ENCODE measurements at places on chromosomes 3 and 15.

GRCh38 chr3:9414826-9415225 is 17.4 kb downstream of the SETD5 start:
- DNase-seq, result no peak

DNA sequence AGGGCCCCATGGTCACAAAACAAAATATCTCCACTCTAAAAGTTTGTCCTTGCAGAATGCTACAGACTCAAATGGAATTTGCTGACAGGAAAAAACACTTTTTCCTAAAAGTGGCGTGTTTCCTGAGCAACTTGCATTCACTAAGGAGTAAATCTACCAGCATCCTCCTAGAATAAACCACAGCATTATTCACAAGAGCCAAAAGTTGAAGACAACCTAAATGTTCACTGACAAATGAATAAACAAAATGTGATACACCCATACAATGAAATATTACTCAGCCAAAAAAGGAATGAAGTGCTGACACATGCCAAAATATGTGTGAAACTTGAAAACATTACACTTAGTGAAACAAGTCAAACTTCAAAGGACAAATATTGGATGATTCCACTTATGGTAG is 28.9 kb downstream of the ITGB5 start:
- DNase-seq, result no peak

GRCh38 chr3:195155570-195156241 is 115.3 kb downstream of the XXYLT1 start:
- no peak for DNase-seq

DNA sequence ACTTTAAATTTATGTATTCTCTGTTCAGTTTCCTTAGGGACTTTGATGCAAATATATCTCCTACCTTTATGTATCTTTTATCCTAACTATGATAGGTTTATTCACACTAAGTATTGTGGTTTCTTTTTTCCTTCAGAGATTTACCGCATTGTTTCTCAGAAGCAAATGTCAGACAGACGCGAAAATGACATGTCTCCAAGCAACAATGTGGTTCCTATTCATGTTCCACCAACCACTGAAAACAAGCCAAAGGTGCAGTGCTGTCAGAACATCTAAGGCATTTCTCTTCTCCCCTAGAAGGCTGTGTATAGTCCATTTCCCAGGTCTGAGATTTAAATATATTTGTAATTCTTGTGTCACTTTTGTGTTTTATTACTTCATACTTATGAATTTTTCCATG is 18.3 kb downstream of the RAB11A start:
- DNase-seq, result no peak

GRCh38 chr15:25244731-25245585 is 193.9 kb downstream of the UBE3A start:
- DNase-seq, result no peak

GRCh38 chr3:87837076-87837475 is 221.7 kb downstream of the CGGBP1 start:
- DNase-seq, result no peak

GRCh38 chr3:64094713-64095079 is 71.4 kb upstream of the PSMD6 start:
- DNase-seq, result no peak

- no peak for DNase-seq
Observed at GRCh38 chr3:10511809-10512494, 6.6 kb upstream of the ATP2B2 start.

DNA sequence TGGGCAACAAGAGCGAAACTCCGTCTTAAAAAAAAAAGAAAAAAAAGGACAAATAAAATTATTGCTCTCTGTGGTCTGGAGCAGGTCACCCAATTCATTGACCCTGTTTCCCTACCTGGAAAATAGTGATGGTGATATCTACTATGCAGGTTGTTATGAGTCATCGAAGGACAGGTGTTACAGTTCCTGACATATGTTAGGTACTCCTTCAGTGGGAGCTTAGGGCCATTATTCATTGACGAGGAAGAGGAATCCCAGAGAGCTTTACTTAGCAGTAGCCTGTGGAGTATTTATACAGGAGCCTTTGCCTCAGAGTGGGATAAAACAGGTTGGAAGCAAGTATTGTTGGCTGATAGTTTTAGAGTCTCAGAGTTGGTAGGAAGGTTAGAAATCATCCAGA is 74.5 kb downstream of the SLC7A14 start:
- no peak for DNase-seq

DNA sequence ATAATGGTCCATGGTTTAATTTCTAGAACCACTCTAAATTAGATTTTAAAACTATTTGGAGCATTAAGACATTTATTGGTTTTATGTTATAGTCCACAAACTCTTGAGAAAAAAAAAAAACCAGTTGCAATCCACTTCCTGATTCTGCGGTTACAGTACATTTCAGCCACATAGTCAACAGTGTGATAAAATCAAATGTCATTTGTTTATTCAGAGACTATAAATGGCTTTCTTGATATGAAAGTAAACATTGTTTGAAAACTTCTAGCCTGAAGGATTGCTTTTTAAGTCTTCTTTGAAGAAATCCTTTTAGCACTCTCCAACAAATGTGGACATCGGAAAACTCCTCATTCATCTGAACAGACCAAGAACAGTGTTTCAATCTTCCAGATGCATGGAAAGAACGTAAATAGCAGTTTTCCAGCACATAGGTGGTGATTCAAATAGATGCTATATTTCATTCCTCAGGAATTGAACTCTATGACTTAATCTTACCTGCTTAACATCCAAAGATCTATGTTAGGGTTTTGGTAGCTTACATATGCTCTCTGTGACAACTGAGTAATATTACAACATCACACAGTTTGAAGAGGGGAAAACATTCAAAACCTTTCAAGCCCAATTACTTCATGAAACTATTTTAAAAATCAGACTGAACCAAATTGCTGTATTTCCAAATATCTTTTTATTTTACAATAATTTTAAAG is 87.8 kb upstream of the UBE2E2 start:
- no peak for DNase-seq

- no peak for DNase-seq
Observed at GRCh38 chr3:84978843-84979242, 20.1 kb downstream of the CADM2 start.

DNA sequence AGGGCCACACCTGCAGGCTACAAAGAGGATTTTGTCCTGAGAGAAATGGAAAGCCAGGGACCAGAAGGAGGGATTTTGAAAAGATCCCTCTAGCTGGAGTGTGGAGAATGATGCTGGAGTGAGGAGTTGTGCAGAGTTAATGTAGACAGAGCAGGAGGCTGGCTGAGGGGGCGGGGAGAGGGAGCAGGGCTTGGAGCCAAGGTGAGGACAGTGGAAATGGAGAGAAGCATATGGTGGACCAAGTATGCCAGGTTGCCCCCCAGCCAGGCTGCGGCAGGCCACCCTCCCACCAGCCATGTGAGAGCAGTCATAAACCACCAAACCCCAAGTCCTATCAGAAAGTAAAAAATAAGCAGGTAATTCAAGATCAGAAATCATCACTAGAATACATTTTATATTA is 14.7 kb downstream of the RARRES1 start:
- no peak for DNase-seq

- no peak for DNase-seq
Observed at GRCh38 chr3:105944721-105945120, 75.9 kb upstream of the CBLB start.

GRCh38 chr3:191987831-191988350 is 526.9 kb downstream of the PYDC2 start:
- DNase-seq, result no peak

DNA sequence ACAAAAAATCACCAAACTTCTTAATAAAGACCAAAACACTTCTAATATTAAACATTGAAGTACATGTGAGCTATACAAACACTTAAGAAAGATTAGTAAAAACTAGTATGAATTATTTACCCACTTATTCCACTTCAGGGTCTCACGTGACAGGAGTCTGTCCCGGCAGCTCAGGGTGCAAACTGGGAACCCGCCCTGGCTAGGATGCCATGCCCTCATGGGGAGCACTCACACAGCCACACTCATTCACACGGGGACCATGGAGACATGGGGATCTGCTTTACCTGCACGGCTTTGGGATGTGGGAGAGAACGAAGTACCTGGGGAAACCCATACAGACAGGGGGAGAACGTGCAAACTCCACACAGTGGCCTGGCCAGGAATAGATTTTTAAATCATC is 179.3 kb upstream of the UBE3A start:
- DNase-seq, result no peak

GRCh38 chr3:31223278-31223677 is 309.4 kb upstream of the STT3B start:
- no peak for DNase-seq

DNA sequence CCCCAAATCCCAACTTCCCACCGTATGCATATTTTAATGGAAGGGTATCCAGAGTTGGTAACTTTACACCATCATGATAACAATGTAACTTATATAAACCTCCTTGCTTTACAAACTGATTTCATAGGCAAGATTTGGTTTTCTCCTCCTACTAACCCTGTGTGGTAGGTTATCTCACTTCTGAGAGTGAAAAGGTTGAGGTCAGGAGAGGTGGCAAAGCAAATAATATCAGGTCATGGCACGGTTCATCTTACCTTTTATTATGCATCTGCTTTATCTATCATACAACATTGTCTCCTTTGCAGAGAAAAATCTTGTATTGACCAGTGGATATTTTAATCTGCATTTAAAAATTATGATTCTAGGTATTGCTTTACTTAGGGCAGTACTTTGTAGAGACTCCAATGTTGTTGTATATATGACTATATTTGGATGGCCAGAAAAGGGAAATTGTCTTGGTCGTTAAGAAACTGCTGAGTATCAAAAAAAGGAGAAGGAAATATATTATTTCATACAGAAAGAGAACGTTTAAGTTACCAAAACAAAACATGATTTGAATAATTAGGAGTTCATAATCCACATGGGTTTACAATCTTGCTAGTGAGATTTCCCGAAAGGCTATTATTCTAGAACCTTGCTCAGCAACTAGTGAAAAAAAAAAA is 30.4 kb downstream of the NFKBIZ start:
- DNase-seq, result no peak

- DNase-seq, result peak; percentile 2
Observed at GRCh38 chr3:79497447-79498111, 270.2 kb downstream of the ROBO1 start.

GRCh38 chr3:160008961-160009360 is 20.3 kb downstream of the IL12A start:
- no peak for DNase-seq

DNA sequence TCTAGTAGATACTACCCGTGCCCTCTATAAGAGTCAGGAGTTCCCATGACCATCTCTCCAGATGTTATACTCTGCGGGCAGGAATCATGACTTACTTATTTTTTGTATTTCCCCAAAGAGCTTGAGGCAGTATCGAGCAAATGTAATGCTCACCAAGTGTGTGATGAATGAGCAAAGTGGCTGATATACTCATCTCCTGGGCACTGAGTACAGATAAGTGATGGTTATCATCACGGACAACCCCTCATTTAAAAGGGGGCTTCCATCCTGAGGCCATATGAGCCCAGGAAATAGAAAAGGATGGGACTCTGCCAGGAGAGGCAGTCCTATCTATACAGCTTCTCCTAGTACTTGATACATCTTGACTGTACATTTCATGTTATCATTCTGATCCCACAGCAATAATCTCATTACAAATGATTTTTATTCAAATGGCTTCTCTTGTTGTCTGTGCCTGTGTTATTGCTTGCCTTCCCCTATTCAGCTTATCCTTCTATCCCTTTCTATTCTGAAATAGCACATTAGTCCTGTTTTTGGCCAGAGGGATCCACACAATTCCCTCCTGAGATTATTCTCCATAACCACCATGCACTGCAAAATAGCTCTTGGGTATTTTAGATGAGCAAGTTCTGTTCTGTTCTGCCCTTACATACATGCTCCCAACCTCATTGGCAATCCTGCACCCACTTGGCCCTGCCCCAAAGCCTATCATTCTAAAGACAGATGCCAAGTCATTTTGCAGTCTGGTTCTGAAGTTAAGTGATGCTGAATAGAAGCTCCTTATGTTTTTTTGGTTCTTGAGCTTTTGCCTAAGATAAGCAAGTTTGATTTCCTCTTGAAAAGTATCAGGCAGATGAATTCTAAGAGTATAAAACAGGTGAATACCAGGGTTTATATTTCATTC is 48.0 kb upstream of the MRPL3 start:
- DNase-seq, result no peak

DNA sequence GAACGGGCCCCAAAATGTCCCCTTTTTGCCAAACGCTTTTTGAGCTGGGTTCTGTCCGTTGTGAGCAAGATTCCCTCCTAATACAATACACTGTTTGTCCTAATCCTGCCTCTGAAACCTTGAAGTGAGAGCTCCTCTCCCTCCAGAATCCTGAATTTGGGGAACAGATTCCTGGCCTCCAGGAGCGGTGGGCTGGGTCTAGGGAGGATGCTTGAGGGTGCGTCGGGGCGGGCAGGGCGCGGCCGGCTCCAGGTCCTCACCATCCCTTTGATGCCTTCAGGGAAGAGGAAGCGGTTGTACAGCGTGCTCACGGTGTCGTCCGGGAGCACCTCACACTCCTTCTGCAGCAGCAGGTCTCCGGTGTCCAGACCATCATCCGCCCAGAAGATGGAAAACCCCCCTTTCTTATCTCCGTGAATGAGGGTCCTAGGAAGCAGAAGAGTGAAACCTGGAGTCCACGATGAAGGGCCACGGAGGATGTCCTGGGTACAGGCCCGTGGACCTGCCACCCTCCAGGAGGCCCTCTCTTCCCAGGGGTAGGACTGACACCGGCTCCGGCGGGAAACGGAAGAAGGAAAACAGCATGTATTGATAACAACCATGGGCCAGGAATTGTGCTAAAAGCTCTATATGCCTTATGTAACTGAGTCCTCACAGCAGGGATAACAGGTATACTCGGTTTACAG is 23.2 kb downstream of the ALDH1L1 start:
- no peak for DNase-seq

DNA sequence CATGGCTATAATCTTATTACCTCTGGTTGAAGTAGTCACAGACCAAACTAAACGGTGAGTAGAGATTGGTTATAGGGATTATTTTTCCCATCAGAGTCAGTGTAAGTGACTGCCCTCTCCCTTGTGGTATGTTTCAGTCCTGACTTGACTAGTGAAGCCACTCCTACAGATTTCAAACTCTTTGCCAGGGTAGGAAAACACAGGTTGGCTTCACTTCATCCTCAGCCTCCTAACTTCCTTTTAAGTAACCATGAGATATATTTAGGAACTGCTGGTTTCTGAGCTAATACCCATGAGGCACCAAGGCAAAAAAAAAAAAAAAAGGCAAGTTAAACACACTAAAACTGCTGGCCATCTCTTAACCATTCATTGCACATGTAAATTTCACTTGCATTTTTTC is 349.2 kb upstream of the MCTP2 start:
- no peak for DNase-seq
